ENCODE measurements at places on chromosomes 13 and 19.

GRCh38 chr19:39397360-39398296 is 6.5 kb downstream of the MED29 start:
- DNase-seq: peak; percentile 85
- peak overlapping the region; percentile 79 for H3K27ac ChIP-seq
- peaks cover 19% of the 10 kb centered on the region for H3K36me3 ChIP-seq
- H3K4me3 ChIP-seq: no peak overlapping the region

- H3K4me1 ChIP-seq: no peaks in the 10 kb centered on the region
- H3K36me3 ChIP-seq: no peaks in the 10 kb centered on the region
- no peak overlapping the region for H3K4me3 ChIP-seq
- H3K27me3 ChIP-seq: no peaks in the 10 kb centered on the region
- no peak overlapping the region for H3K27ac ChIP-seq
Observed at GRCh38 chr13:102322211-102322610, 79.6 kb downstream of the FGF14 start.

DNA sequence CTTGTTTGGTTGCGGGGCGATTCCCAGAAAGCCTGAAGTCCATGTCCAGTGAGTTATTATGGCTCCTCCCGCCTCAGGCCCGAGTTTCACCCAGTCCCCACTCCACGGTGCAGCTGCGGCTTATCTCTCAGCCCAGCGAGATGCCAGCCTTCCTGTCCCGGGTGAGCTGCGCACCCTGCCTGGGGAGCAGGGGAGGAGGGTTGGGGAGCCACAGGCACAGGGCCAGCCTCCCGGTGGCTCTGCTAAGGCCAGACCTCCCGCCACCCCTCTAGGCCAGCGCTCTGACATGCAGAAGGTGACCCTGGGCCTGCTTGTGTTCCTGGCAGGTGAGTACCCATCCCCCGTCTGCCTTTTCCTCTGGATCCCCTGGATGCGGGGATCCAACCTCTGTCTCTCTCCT is 3.5 kb downstream of the FXYD3 start:
- peak; percentile 73 for DNase-seq
- H3K4me1 ChIP-seq: peaks cover 51% of the 10 kb centered on the region
- H3K27ac ChIP-seq: no peak overlapping the region
- H3K27me3 ChIP-seq: no peaks in the 10 kb centered on the region
- no peaks in the 10 kb centered on the region for H3K36me3 ChIP-seq
- H3K4me3 ChIP-seq: no peak overlapping the region

GRCh38 chr13:76795701-76796695 is 90.2 kb downstream of the KCTD12 start:
- peaks cover 2% of the 10 kb centered on the region for H3K4me1 ChIP-seq
- H3K36me3 ChIP-seq: no peaks in the 10 kb centered on the region
- H3K27me3 ChIP-seq: no peaks in the 10 kb centered on the region
- no peak overlapping the region for H3K4me3 ChIP-seq

GRCh38 chr13:49995625-49996101 is 1.2 kb upstream of the TRIM13 start:
- DNase-seq: peak; percentile 43
- H3K4me3 ChIP-seq: peak overlapping the region; percentile 84
- H3K27me3 ChIP-seq: no peaks in the 10 kb centered on the region
- H3K27ac ChIP-seq: peak overlapping the region; percentile 97

GRCh38 chr19:37955986-37956385 is 49.0 kb downstream of the SIPA1L3 start:
- no peaks in the 10 kb centered on the region for H3K27me3 ChIP-seq
- H3K4me3 ChIP-seq: no peak overlapping the region
- no peak for DNase-seq
- peaks cover 10% of the 10 kb centered on the region for H3K4me1 ChIP-seq
- H3K36me3 ChIP-seq: no peaks in the 10 kb centered on the region

DNA sequence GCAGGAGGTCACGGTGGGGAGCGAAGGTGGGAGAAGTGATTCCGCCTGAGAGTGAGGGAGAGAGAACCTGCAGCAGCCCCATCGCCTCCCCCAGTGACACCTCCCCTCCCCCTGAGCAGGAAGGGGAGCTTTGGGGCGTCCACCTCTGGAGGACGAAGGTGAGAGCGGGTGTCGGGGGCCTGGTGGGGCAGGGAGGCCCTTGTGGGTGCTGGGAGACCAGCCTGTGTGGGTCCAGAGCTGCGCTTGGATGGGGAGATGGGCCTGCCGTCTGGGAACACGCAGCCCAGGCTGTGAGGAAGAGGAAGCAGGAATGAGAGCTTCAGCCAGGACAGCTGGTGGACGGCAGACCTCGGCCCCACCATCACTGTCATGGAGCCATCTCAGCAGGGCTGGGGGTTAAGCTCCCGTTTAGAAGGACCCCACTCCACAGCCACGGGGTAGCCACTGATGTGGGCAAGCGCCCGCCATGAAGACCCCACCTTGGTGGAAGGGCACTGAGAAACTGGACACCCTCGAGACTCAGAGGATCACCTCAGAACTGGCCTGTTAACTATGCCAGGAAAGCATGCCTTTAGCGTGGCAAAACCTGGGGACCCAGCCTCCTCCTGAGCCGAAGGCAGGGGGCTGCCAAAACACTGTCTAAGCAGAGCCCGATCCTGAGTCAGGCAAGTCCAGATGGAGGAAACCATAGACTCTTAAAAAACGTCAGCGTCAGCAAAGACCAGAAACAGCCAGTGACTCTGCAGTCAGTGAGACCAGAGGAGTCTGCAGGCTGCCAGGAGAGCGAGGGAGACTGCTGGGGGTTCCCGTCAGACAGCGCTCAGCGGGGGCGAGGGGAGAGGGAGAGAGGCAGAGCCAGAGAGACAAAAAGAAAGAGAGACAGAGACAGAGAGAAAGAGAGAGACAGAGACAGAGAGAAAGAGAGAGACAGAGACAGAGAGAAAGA is 6.4 kb upstream of the PROZ start:
- H3K4me3 ChIP-seq: no peak overlapping the region
- no peaks in the 10 kb centered on the region for H3K36me3 ChIP-seq
- no peaks in the 10 kb centered on the region for H3K27me3 ChIP-seq
- H3K4me1 ChIP-seq: peaks cover 30% of the 10 kb centered on the region
- peak; percentile 59 for DNase-seq

DNA sequence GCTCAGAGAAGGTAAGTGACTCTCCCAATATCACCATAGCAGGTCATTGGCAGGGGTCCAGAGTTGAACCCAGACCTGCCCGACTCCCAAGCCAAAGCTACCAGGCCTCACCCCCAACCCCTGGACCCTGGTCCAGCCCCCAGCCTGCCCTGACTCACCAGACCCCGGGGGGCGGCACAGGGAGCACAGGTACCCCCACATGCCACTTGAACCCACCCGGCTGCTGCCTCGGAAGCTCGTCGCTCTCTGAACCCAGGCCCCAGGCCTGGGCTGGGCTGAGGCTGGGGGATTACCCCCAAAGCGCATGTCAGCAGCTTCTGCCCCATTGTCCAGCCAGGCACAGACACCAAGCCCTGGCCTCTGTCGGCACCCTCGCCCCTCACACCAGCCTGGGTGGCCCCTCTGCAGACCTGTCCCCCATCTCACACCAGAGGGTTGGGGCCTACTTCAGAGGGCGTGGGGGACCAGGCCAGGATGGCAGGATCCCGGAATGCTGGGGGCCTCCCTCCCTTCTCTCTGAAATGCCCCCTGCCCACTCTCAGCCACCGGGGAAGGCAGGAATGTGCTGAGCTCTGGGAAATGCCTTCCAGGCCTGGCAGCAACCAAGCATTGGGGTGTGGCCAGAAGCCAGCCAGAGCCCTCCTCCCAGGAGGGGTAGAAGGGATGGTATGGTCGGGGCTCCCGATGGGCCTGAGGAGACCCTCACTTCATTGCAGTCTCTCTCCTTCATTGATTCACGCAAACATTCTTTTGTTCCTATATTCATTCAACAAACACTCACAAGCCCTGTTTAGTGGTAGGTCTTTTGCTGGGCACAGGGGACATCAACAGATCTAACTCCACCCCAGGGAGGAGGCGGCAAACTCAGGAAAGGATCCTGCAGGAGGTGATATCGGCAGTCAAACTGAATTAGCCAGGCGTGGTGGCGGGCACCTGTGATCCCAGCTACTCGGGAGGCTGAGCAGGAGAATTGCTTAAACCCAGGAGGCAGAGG is 1.7 kb upstream of the PRX start:
- H3K27ac ChIP-seq: no peak overlapping the region
- H3K27me3 ChIP-seq: no peaks in the 10 kb centered on the region
- no peak for DNase-seq
- H3K4me1 ChIP-seq: peaks cover 89% of the 10 kb centered on the region
- H3K36me3 ChIP-seq: no peaks in the 10 kb centered on the region

DNA sequence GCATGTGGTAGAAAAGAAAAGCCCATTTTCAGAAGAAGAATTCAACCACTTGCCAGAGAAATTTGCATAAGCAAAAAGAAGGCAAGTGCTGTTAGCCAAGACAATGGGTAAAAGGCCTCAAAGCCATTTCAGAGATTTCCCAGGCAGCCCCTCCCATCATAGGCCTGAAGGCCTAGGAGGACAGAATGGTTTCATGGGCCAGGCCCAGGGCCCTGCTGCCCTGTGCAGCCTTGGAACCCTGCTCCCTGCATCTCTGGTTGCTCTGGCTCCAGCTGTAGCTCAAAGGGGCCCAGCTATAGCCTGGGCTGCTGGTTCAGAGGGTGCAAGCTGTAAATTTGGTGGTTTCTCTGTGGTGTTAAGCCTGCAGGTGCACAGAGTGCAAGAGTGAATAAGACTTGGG is 212.8 kb downstream of the EFNB2 start:
- H3K27ac ChIP-seq: no peak overlapping the region
- no peaks in the 10 kb centered on the region for H3K4me1 ChIP-seq
- no peaks in the 10 kb centered on the region for H3K36me3 ChIP-seq
- H3K27me3 ChIP-seq: no peaks in the 10 kb centered on the region
- H3K4me3 ChIP-seq: no peak overlapping the region

DNA sequence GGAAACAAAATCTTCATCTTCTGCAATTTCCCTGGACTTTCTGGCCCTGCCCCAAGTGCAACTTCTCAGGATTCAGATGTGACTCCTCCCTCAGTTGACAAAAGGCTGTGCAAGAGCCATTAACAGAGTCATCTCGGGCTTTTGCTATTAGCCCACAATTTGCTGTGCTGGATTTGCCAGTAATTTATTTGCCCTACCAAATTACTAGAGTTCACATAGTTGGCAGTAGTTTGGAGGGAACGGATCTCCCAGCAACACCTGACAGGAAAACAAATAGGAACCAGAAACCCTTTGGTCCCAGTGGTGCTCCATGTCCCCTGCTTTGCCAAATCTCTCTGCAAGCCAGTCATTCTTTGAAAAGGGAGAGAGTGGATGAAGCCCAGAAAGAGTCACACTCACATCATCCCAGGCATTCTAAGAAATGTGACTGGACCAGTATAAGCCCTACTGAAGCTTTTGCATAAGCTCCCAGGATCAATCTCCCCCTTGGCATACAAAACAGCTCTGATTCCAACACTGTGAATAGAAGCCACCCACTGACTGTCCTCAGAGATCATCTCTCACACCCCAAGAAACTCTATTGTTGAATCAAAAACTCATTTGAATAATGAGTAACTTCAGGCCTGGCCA is 350.1 kb upstream of the NBEA start:
- H3K27me3 ChIP-seq: no peaks in the 10 kb centered on the region
- DNase-seq: no peak
- no peak overlapping the region for H3K27ac ChIP-seq

GRCh38 chr19:47487551-47488515 is 3.8 kb upstream of the KPTN start:
- H3K36me3 ChIP-seq: no peaks in the 10 kb centered on the region
- H3K4me1 ChIP-seq: peaks cover 80% of the 10 kb centered on the region
- peak; percentile 82 for DNase-seq

DNA sequence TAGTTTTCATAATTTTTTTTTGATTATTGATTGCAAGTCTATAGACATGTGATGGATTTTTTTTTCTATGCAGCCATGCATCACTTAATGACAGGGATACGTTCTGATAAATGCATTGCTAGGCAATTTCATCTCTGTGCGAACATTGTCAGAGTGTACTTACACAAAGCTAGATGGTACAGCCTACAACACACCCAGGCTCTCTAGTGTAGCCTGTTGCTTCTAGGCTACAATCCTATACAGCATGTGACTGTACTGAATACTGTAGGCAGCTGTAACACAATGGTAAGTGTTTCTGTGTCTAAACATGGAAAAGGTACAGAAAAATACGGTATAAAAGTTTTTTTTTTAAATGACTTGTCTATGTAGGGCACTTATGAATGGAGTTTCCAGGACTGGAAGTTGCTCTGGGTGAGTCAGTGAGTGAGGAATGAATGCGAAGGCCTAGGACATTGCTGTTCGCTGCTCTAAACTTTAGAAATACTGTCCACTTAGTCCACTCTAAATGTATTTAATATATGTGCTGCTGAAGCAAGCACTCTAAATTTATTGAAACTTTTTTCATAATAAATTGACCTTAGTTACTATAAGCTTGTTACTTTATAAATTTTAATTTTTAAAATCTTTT is 20.3 kb downstream of the SPATA13 start:
- no peaks in the 10 kb centered on the region for H3K27me3 ChIP-seq
- no peak overlapping the region for H3K27ac ChIP-seq
- H3K4me1 ChIP-seq: peaks cover 4% of the 10 kb centered on the region
- no peak for DNase-seq
- no peak overlapping the region for H3K4me3 ChIP-seq
- H3K36me3 ChIP-seq: no peaks in the 10 kb centered on the region

- H3K36me3 ChIP-seq: no peaks in the 10 kb centered on the region
- H3K4me3 ChIP-seq: no peak overlapping the region
- no peak overlapping the region for H3K27ac ChIP-seq
- DNase-seq: no peak
- H3K4me1 ChIP-seq: peaks cover 21% of the 10 kb centered on the region
- no peaks in the 10 kb centered on the region for H3K27me3 ChIP-seq
Observed at GRCh38 chr19:35260694-35261304, 8.0 kb upstream of the USF2 start.

DNA sequence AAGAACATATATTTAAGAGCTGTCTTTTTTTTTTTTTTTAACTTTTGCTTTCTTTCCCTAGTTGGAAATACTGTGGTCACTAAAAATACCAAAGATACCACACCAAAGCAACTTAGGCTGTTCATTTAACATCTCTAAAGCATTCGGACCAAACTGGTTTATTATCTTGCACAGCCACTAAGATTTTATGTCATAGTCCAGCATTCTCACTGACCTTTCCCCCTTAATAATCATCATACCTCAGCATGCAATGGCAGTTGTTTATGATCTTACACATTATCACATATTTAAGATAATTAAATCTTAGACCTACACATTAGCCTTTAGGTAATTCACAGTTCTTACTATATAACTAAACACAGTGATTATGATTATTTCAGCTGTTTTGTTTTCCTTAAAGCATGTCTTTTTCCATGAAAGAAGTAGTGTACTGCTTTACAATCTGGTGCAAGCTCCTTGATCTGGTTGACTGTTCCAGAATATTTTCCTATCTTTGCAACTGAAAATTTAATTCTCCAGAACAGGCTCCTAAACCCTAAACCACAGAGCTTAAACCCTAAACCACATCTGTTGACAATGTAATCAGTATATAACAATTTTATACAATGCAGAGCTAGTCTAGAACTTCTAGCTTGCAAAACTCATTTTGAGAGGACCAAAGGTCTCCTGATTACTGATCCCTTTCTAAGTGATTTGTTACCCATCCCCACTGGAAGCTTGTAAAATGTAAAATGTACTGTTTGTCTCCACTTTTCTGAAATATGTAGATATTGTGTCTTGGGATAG is 74.2 kb downstream of the CDK8 start:
- no peaks in the 10 kb centered on the region for H3K4me1 ChIP-seq
- no peaks in the 10 kb centered on the region for H3K27me3 ChIP-seq
- DNase-seq: no peak
- no peak overlapping the region for H3K27ac ChIP-seq
